ENCODE measurements at places on chromosomes 7 and 10.
A peak's percentile ranks its signal among the peaks of the same experiment; 100 is the strongest.

- DNase-seq, result peak; percentile 32
These were observed 52.2 kb downstream of the KMT2C start for GRCh38 chr7:152383341-152384234.

GRCh38 chr10:103060575-103060974 is 132.5 kb downstream of the NT5C2 start:
- no peak for DNase-seq

DNA sequence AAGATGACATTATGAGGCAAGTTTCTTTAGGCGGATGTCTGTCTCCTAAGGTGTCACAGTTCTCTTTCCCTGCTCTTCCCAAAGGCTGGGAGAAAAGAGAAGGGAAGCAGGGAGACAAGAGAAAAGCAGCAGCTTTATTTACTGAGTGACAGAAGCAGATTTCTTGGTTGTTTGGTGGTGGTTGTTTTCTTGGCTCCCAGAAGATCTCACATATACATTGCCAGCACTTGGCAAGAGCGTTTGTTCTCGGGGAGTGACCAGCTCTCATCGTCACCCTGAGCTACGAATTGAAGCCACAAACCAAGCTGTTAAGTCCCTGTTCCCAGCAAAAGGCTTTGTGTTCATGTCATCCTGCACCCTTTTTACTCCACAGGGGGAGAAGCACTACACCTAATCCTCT is 11.4 kb downstream of the CDHR3 start:
- no peak for DNase-seq

DNA sequence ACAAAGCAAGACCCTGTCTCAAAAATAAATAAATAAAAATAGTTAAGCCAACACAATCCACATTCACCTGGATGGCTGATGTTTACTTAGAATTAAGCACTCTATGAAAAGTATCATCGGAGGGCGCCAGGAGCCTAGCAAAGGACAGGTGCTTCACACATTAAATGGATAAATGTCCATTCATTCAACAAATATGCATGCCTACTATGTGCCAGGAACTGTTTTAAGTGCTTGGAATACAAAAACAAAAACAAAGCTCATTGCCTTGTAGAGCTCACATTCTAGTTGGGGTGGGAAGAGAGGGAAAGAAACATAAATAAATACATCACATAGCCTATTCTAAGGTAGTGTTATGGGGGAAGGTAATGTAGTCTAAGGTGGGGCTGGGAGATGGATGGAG is 4.1 kb downstream of the BAIAP2L1 start:
- no peak for DNase-seq

DNA sequence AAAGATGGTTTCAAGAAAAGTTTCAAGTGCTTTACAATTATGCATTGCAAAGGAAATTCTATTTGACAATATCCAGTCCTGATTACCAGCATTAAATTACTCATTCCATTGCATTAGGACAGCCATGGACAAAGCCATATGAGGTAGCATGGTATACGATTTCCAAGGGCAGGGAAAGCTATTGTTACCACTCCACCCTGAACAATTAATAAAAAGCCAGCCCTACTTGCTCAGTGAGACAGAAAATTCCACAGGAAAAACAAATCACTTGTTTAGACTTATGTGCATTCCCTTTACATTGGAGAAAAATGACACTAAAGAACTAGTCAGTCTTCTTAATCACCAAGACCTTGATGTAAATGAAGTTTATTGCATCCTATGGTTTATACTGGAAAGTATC is 5.6 kb downstream of the CD36 start:
- no peak for DNase-seq

DNA sequence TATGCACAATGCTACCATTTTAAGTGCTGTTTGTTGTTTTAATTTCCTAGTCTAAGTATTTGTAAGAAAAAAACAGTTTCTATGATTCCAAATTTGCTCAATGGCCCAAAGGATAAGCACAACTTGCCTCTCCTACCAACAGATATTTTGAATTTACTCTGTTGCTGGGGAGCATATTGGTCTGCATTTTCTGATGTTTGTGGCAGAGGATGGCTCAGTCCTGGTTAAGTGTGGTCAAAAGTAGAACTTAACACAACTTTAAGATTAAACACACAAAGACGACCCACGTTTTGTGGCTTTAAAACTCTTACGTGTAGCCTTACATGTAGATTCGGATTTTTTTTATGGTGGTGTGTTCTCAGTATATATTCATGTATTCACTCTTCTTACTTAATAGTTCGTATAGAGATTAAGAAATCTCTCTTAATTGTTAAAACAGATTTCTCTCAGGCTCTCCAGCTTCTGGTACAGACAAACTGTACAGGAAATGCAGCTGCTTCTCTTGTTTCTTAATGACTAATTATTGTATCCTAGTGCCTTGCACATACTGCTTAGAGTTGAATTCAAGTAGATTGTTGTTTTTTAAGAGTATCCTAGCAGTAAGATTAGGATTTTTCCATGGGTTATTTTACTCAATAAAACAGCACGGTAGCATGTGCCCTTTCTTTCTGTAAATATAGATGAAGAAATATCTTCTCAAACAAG is 86.2 kb downstream of the GPR85 start:
- DNase-seq, result no peak

DNA sequence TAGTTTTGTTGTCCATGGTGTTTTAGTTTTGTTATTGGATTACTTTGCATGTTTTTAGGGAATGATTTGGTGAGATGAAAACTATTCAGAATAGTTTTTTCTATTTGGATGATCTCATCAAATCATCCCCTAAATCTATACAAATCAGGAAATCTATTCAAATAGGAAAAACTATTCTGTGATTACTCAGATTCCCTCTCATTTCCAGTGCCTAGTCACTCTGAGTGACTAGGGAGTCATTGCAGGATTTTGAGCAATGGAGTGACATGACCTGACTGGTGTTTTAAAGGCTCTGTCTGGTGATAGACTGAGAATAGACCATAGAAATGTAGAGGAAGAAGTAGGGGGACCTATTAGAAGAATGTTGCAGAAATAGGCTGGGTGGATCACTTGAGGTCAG is 72.4 kb downstream of the TPST1 start:
- no peak for DNase-seq

DNA sequence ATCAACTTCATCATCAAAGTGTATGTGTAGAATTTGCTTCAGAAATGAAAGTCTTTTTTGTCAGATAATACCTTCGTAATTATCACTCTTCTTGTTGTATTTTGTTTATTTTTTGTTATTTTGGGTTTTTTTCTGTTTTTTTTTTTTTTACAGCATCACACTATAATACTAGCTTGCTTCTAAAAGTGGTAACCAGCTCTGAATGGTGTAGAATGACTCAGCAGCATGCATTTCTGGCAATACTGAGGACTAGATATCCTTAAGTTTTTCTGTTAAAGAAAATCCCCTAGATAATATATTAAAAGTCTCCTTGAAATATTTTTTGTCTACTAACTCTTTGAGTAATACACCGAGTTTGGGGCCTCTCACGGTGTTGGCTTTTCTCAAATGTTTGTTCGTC is 109.1 kb downstream of the LMBR1 start:
- no peak for DNase-seq

GRCh38 chr10:88095223-88095721 is 231.8 kb downstream of the PTEN start:
- peak; percentile 97 for DNase-seq

- DNase-seq, result no peak
These were observed 372.3 kb upstream of the LRRN3 start for GRCh38 chr7:110718503-110719205.

- DNase-seq, result no peak
These were observed 8.1 kb upstream of the LBX1 start for GRCh38 chr10:101237081-101237981.

GRCh38 chr10:51001587-51001986 is 72.7 kb upstream of the PRKG1 start:
- no peak for DNase-seq

DNA sequence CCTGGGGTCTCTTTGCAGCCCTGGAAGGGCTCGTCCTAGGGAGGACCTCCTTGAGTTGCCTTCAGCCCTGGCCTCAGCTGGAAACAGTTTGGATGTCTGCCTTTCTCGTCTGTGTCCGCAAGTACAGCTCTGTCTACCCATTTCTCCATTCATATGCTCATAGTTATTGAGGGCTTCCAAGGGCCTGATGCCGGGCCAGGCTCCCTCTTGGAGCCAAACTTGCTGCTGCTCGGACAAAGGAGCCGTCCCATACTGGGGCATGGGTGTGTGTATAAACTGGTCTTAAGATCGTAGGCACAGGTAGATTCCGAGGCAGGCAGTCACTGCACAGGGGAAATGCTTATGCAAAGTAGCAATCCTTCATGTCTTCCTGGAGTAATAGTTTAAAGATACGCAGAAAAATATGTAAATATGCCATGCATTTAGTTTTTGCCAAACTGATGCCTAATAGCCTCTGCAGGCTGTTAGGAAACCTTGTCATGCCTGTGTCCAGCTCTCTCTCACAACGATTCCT is 117.0 kb upstream of the BTBD16 start:
- DNase-seq, result no peak

DNA sequence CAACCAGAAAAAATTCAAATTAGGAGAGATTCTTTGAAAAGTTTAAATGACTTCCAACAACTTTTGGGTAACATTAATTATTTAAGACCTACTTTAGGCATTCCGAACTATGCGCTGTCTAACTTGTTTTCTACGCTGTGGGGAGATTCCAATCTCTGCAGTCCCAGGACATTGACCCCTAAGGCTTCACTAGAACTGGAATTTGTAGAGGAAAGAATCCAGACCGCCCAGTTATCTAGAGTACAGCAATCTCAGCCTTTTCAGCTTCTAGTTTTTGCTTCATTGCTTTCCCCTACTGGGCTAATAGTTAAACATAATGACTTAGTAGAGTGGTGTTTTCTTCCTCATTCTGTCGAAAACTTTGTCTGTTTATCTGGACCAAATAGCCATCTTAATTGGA is 14.9 kb upstream of the DDC start:
- no peak for DNase-seq

- DNase-seq, result no peak
These were observed 21.8 kb upstream of the DGKB start for GRCh38 chr7:14924398-14924797.

GRCh38 chr10:112605063-112605462 is 158.0 kb downstream of the VTI1A start:
- no peak for DNase-seq

DNA sequence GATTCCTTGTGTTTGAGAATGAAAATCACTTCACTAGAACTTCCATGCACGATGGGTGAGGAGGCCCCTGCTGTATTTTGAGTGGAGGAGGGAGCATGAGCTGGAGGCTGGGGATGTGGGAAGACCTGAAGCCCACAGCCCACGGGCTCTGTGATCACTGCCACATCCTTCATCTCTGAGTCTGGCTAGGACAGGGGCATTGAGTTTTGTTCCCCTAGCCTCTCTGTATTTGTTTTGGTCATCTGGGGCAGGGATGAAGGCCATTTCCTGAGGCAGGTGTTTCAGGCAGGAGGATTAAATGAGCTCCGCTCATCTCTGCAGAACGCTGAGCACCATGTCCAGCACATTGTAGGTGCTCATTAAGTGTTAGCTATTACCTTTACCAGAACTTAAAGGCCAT is 293.6 kb downstream of the GLRX3 start:
- DNase-seq, result no peak

GRCh38 chr10:127012769-127013152 is 107.5 kb downstream of the DOCK1 start:
- no peak for DNase-seq

DNA sequence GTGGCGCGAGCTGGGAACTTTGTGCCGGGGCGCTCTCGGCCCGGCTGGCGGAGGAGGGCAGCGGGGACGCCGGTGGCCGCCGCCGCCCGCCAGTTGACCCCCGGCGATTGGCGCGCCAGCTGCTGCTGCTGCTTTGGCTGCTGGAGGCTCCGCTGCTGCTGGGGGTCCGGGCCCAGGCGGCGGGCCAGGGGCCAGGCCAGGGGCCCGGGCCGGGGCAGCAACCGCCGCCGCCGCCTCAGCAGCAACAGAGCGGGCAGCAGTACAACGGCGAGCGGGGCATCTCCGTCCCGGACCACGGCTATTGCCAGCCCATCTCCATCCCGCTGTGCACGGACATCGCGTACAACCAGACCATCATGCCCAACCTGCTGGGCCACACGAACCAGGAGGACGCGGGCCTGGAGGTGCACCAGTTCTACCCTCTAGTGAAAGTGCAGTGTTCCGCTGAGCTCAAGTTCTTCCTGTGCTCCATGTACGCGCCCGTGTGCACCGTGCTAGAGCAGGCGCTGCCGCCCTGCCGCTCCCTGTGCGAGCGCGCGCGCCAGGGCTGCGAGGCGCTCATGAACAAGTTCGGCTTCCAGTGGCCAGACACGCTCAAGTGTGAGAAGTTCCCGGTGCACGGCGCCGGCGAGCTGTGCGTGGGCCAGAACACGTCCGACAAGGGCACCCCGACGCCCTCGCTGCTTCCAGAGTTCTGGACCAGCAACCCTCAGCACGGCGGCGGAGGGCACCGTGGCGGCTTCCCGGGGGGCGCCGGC is 870 bp downstream of the FZD1 start:
- DNase-seq, result no peak

GRCh38 chr10:99427566-99428190 is 2.7 kb downstream of the GOT1 start:
- DNase-seq, result no peak

GRCh38 chr10:17061418-17061817 is 68.2 kb downstream of the CUBN start:
- no peak for DNase-seq

GRCh38 chr10:78973901-78974616 is 94.7 kb upstream of the ZMIZ1 start:
- no peak for DNase-seq

All from AG09309 (cell line).